ENCODE measurements at places on chromosomes 5 and 9. TPM values are rescaled to one million over a fixed set of nuclear protein-coding genes. Genes with fewer than 3 reads are reported as not detected.

Gene CYLC2
- not detected for total RNA-seq

Gene CNTNAP3
- total RNA-seq = 5.2 TPM

Gene YIPF5
- total RNA-seq = 47.6 TPM

Gene ZBTB26
- total RNA-seq = 8.2 TPM

Gene DCTN3
- 59.3 TPM for total RNA-seq

Gene CBY3
- not detected for total RNA-seq

DNA sequence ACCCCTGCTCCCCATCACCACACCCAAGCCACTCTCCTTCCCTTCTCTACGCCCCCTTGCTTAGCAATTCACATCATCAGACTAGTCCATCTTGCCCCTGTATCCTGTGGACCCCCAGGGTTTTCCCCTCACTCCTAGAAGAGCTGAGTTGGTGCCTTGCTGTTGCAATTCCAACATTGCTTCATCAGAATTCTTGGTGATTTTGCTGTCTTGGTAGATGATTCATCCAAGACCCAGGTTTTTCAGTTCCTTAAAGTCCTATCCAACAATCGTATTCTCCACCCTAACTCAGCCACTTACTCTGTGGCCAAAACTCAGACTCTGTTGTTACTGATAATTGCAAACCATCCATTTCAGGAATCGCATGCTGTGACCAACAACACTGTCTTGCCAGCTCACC is 21.4 kb upstream of the CCNJL start:
- DNase-seq = peak; percentile 18
- H3K4me3 ChIP-seq = no peak overlapping the region
- no peaks in the 10 kb centered on the region for H3K36me3 ChIP-seq
- no peaks in the 10 kb centered on the region for H3K4me1 ChIP-seq
- H3K27me3 ChIP-seq = no peaks in the 10 kb centered on the region

- no peaks in the 10 kb centered on the region for H3K36me3 ChIP-seq
- H3K27me3 ChIP-seq = peaks cover 24% of the 10 kb centered on the region
- H3K4me1 ChIP-seq = no peaks in the 10 kb centered on the region
Measured at GRCh38 chr9:92795000-92795399, 30.4 kb upstream of the BICD2 start.

GRCh38 chr5:138466125-138466899 is 1.0 kb downstream of the EGR1 start:
- H3K36me3 ChIP-seq = peaks cover 14% of the 10 kb centered on the region
- peak overlapping the region; percentile 86 for H3K4me3 ChIP-seq
- no peak for DNase-seq

- DNase-seq = no peak
- H3K4me3 ChIP-seq = no peak overlapping the region
- no peaks in the 10 kb centered on the region for H3K36me3 ChIP-seq
- no peak overlapping the region for H3K27ac ChIP-seq
Measured at GRCh38 chr9:81906671-81907070, 21.6 kb upstream of the SPATA31D4 start.

GRCh38 chr5:161400583-161400982 is 145.9 kb downstream of the GABRB2 start:
- no peak for DNase-seq
- no peak overlapping the region for H3K4me3 ChIP-seq
- no peaks in the 10 kb centered on the region for H3K27me3 ChIP-seq
- H3K4me1 ChIP-seq = no peaks in the 10 kb centered on the region

- no peaks in the 10 kb centered on the region for H3K27me3 ChIP-seq
- no peak overlapping the region for H3K4me3 ChIP-seq
- H3K36me3 ChIP-seq = no peaks in the 10 kb centered on the region
- no peak for DNase-seq
Measured at GRCh38 chr9:4193391-4193790, 106.5 kb downstream of the GLIS3 start.

GRCh38 chr5:124342986-124343385 is 403.5 kb downstream of the ZNF608 start:
- no peak overlapping the region for H3K27ac ChIP-seq
- H3K27me3 ChIP-seq = no peaks in the 10 kb centered on the region
- no peak for DNase-seq
- H3K36me3 ChIP-seq = no peaks in the 10 kb centered on the region
- no peak overlapping the region for H3K4me3 ChIP-seq

DNA sequence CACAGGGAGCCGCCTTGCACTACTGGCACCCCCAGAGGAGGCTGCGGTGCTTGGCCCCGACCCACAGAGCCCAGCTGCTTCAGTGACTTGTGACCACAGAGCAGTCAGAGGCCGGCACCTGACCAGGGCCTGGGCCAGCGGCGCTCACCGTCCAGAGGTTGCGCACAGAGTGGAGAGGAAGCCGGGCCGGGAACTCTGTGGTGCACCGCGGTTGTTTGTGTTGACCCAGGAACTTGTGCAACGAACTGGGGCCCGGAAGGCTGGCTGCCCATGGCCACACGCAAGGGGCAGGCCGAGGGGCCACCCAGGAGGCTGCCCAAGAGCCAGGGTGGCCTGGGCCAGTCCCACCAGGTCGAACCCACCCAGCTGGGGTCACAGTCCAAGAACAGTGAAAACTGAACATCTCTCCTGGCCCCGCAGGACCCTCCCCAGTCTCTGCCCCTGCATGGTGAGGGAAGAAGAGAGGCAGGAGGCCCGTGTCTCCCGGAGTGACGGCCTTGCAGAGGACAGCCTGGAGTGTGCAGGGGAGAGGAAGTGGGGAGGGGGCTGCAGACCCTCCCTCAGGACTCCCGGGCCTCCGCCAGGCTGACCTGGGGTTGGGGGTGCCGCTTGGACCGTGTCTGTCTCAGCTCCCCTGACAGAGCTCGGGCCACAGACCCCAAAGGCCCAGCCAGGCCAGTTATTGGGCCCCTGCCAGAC is 42.8 kb upstream of the EGFL7 start:
- H3K4me3 ChIP-seq = no peak overlapping the region
- peak overlapping the region; percentile 77 for H3K27ac ChIP-seq
- DNase-seq = peak; percentile 93
- no peaks in the 10 kb centered on the region for H3K27me3 ChIP-seq

DNA sequence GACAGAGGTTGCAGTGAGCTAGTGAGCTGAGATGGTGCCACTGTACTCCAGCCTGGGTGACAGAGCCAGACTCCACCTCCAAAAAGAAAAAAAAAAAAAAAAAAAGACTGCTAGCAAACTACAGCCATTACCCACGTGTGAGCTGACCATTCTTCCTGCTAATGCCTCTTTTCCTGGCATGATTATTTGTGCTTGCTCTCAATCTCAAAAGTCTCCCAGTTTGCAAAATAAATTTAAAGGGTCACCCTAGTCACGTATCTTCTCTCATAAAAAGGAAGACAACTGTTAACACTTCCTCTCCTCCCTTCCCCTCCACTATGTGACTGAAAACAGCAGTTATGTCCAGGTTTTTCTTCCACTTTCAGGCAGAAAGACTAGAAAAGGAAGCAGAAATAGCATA is 37.2 kb downstream of the TRIM36 start:
- no peak for DNase-seq
- no peaks in the 10 kb centered on the region for H3K36me3 ChIP-seq
- no peak overlapping the region for H3K27ac ChIP-seq
- no peaks in the 10 kb centered on the region for H3K4me1 ChIP-seq

GRCh38 chr9:84300271-84300670 is 40.3 kb downstream of the SLC28A3 start:
- DNase-seq = no peak
- H3K4me3 ChIP-seq = no peak overlapping the region
- peaks cover 13% of the 10 kb centered on the region for H3K4me1 ChIP-seq
- H3K27ac ChIP-seq = no peak overlapping the region
- no peaks in the 10 kb centered on the region for H3K36me3 ChIP-seq
- H3K27me3 ChIP-seq = no peaks in the 10 kb centered on the region

GRCh38 chr5:139079225-139079990 is 118.8 kb downstream of the SIL1 start:
- H3K27me3 ChIP-seq = no peaks in the 10 kb centered on the region
- no peak overlapping the region for H3K27ac ChIP-seq
- peaks cover 12% of the 10 kb centered on the region for H3K4me1 ChIP-seq
- no peaks in the 10 kb centered on the region for H3K36me3 ChIP-seq
- H3K4me3 ChIP-seq = no peak overlapping the region
- DNase-seq = no peak

DNA sequence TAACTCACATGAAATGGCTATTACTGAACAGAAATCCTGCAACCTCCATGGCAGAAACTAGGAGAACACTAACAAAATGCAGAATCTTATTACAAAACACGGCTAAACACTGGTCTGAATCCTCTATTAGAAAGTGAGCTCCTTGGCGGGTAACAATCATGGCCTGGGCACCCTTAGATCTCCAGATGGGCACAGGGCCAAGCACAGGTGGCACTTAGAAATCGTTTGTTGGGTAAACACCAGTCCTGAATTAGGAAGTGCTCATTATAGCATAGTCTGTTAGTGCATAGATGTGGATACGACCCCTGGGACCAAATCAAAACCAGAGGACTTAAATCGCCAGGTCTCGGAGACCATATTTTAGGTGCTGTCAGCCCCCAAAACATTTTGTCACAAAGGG is 14.4 kb downstream of the VDAC1 start:
- H3K27ac ChIP-seq = no peak overlapping the region
- H3K4me1 ChIP-seq = peaks cover 31% of the 10 kb centered on the region
- H3K27me3 ChIP-seq = no peaks in the 10 kb centered on the region
- DNase-seq = no peak
- no peak overlapping the region for H3K4me3 ChIP-seq

- DNase-seq = no peak
- H3K36me3 ChIP-seq = no peaks in the 10 kb centered on the region
- no peaks in the 10 kb centered on the region for H3K4me1 ChIP-seq
- H3K27me3 ChIP-seq = no peaks in the 10 kb centered on the region
- no peak overlapping the region for H3K27ac ChIP-seq
Measured at GRCh38 chr5:34857161-34857560, 18.2 kb downstream of the TTC23L start.

- DNase-seq = no peak
- H3K27ac ChIP-seq = no peak overlapping the region
Measured at GRCh38 chr5:431001-431710, 11.8 kb upstream of the EXOC3 start.

DNA sequence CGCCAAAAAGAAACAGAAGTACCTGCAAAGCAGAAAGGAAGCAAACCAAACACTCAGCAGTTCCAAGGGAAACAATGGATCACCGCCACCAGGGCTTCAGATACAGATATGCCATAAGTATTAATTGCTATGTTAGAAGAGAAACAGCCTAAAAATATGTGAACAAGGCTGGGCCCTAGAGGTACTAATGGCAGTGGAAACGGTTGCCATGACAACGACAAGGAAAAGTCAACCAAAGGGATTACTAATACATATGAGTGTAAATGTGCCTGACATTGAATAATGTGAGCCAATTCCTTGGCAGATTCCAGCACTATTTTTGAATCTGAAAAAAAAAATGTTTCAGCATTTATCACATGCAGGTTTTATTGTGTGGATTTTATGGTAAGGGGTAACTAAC is 75.0 kb downstream of the CAVIN4 start:
- H3K27ac ChIP-seq = no peak overlapping the region
- H3K27me3 ChIP-seq = no peaks in the 10 kb centered on the region
- no peak overlapping the region for H3K4me3 ChIP-seq

DNA sequence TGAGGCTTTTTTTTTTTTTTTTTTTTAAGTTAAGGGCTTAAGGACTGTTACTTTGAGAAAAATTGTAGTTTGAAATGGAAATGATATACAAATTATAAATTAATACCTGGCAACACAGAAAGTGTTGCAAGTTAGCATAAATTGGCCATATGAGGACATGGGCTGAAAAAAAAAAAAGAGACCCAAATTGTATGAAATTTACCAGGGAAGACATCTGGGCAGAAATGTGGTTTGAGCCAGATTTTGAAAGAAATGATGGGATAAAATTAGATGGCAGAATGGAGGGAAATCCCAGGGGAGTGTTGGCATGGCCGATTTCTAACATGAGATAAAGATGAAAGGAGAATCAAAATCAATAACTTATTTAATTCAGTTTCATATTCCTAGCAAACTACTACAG is 472.1 kb downstream of the CTNND2 start:
- no peaks in the 10 kb centered on the region for H3K4me1 ChIP-seq
- no peak for DNase-seq
- no peaks in the 10 kb centered on the region for H3K36me3 ChIP-seq
- no peaks in the 10 kb centered on the region for H3K27me3 ChIP-seq
- H3K4me3 ChIP-seq = no peak overlapping the region
- H3K27ac ChIP-seq = no peak overlapping the region

GRCh38 chr5:176596689-176597416 is 13.1 kb downstream of the GPRIN1 start:
- peak overlapping the region; percentile 33 for H3K4me3 ChIP-seq
- no peaks in the 10 kb centered on the region for H3K36me3 ChIP-seq
- no peak for DNase-seq
- peaks cover 24% of the 10 kb centered on the region for H3K27me3 ChIP-seq

DNA sequence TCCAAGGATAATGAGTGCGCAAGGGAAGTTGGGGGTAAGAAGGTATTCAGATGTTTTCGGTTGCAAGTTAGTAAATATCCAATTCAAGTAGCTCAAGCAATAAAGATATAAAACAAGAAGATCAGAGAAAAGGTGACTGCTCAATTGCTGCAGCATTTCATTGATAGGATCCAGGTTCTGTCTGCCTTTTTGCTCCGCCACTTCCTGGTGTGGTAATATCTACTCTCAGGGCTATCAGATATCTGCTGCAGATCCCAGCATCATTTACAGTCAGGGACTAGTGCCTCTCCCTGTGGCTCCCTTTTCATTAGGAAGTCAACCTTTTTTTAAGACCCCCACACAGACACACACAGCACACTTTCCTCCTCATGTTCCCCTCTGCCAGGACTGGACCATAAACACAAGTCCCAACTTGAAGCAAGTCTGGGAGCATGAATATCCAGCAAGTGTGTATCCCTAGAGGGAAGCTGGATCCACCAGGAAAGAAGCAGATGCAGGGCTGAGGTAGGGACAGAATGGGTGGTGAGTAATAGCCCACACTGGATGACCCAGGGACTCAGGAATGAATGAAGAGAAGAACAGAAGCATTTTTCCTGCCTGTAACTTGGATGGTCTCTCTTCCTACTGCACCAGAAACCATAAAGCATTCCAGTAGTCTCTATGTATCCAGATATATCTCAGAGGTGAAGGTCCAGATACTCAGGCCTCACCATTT is 53.7 kb downstream of the ZNF622 start:
- no peaks in the 10 kb centered on the region for H3K4me1 ChIP-seq
- DNase-seq = no peak
- no peak overlapping the region for H3K4me3 ChIP-seq

GRCh38 chr5:398475-399295 is 44.3 kb upstream of the EXOC3 start:
- peak overlapping the region; percentile 90 for H3K27ac ChIP-seq
- peaks cover 32% of the 10 kb centered on the region for H3K4me1 ChIP-seq
- no peaks in the 10 kb centered on the region for H3K36me3 ChIP-seq

GRCh38 chr5:111002036-111002435 is 69.5 kb upstream of the TSLP start:
- H3K27ac ChIP-seq = no peak overlapping the region
- no peaks in the 10 kb centered on the region for H3K36me3 ChIP-seq
- H3K27me3 ChIP-seq = no peaks in the 10 kb centered on the region
- H3K4me1 ChIP-seq = no peaks in the 10 kb centered on the region
- DNase-seq = peak; percentile 29

DNA sequence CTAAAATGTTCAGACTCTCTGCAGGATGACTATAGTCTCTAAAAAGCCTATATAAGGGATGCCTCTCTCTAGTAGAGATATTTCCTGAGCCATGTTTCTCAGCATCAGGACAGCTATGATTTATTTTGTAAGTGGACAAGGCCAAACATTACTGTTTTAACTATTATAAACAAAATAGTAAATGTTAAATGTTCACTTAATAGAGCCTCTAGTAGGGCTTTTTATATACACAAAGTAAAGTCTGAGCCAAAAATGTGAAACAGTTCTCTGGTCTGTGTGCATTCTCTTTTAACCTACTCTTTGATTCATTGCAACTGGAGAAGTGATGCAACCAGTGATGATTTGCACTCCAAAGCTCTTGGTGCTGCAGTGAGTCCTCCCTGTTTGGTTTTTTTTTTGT is 220.5 kb downstream of the GDNF start:
- no peak overlapping the region for H3K27ac ChIP-seq
- DNase-seq = no peak
- H3K4me1 ChIP-seq = no peaks in the 10 kb centered on the region
- no peak overlapping the region for H3K4me3 ChIP-seq
- H3K36me3 ChIP-seq = no peaks in the 10 kb centered on the region
- H3K27me3 ChIP-seq = no peaks in the 10 kb centered on the region

Measured in upper lobe of right lung (tissue), 1 donor.